ENCODE measurements at places on chromosomes 4 and X.

GRCh38 chrX:130351567-130351966 lies 11.8 kb downstream of the SLC25A14 start:
- DNase-seq = no peak

- DNase-seq = no peak
These were observed 24.9 kb upstream of the SGMS2 start for GRCh38 chr4:107799669-107800450.

- DNase-seq = no peak
These were observed 35.6 kb downstream of the GPR143 start for GRCh38 chrX:9730078-9730477.

- DNase-seq = no peak
These were observed 8.5 kb downstream of the PTTG2 start for GRCh38 chr4:37968747-37969146.

DNA sequence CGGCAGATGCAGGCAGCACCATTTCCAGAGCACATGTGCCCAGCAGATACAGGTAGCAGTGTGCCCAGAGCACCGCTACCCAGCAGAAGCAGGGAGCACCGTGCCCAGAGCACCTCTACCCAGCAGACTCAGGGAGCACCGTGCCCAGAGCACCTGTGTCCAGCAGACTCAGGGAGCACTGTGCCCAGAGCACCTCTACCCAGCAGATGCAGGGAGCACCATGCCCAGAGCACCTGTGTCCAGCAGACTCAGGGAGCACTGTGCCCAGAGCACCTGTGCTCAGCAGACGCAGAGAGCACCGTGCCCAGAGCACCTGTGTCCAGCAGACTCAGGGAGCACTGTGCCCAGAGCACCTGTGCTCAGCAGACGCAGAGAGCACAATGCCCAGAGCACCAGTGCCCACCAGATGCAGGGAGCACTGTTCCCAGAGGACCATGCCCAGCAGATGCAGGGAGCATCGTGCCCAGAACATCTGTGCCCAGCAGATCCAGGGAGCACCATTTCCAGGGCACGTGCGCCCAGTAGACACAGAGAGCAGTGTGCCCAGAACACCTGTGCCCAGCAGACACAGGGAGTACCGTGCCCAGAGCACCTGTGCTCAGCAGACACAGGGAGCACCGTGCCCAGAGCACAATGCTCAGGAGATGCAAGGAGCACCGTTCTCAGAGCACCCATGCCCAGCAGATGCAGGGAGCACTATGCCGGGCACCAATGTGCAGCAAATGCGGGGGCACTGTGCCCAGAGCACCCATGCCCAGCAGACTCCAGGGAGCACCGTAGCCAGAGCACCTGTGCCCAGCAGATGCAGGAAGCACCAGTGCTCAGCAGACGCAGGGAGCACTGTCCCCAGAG lies 236.4 kb downstream of the DHRSX start:
- DNase-seq = no peak

GRCh38 chr4:5924461-5925125 lies 31.7 kb upstream of the CRMP1 start:
- DNase-seq = no peak

DNA sequence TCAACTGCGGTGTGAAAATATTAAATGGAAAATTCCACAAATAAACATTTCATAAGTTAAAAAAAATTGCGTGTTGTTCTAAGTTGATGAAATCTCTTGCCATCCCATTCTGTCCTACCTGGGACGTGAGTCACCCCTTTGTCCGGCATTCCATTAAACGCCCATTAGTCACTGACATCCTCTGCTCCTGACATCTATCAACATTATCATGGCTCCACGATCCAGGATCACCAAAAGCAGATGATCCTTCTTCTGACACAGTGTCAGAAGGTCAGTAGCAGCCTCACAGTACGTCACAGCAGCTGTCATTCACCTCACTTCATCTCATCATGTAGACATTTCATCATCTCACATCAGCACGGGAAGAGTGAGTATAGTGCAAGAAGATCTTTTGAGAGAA lies 125.7 kb downstream of the ZNF827 start:
- DNase-seq = no peak

DNA sequence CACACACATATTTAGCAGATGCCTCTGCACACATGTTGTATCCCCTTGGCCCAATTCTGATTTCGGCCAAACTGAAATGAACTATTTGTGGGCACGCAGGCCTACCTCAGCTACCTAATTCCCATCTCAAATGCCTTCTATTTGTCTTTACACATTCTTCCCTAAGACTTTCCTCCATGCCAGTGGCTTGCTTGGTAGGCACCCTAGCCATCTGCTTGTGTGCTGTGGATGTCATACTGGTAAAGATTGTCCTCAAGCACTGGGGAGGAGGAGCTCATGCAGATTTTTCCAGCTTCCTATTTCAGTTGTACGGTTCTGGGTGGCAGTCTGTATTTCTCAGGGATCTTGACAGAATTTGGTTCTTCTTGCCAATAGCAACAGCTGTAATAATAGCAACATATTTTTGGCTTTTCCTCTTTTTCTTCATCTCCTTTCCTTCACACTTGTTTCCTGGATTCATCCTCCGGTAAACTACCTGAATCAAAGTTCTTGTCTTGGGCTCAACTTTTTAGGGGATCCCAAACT lies 514.3 kb downstream of the ADGRL3 start:
- no peak for DNase-seq

DNA sequence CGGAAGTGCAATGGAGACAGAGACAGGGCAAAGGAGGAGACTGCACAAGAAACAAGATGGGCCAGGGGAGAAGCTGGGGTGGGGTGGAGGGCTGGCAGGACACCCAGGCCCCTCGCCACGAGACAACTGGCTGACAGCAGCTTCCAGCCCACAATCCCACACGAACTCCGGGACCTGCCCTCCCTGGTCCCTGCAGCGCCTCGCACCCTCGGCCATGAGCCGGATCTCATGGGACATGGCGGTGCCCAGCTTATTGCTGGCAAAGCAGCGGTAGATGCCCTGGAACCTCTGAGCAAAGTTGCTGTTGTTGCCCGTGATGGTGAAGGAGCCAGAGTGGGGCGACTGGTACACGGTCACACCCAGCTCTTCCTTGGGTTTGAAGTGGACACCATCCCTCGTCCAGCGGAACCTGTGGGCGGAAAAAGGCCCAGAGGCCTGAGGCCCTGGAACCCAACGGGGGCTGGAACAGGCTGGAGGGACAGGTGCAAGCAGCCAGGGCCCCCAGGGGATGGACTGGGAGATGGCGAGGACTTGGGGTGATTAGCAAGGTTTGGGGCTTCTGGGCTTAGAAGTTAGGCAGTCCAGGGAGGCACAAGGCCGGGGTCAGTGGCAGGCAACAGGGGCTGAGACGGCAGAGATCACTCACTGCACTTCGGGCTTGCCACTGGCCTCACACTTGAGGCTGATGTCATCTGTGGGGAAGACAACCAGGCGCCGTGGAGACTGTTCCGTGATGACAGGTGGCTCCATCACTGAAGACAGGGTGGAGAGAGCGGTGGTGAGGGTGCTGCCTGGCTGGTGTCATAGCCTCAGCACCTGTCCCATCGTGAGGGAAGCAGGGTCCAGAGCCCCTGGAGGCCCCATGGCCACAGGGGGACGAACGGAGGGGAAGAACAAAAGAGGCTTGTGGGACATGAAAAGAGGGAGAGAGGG lies 13.8 kb downstream of the L1CAM start:
- DNase-seq = no peak

GRCh38 chr4:55445921-55446577 lies 50.3 kb downstream of the TMEM165 start:
- DNase-seq = no peak

DNA sequence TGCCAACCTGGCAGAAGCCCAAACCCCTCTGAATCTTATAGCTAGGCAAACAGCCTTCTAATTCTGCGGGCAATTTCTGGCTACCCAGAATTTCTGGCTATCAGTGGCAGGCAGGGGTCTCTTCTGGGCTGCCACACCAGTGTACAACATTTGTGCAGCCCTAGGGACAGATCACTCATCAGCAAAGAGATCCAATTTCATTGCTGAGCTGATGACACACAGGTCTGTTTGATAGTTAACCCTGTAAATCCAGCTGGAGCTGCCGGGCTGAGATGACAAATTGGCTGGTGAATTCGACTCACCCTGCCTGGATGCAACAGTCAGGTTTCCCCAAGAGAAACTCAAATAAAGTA lies 2.4 kb downstream of the MID1 start:
- no peak for DNase-seq

Measured in naive thymus-derived CD4-positive, alpha-beta T cell (primary cell).